ENCODE measurements at places on chromosomes 13 and 19.

DNA sequence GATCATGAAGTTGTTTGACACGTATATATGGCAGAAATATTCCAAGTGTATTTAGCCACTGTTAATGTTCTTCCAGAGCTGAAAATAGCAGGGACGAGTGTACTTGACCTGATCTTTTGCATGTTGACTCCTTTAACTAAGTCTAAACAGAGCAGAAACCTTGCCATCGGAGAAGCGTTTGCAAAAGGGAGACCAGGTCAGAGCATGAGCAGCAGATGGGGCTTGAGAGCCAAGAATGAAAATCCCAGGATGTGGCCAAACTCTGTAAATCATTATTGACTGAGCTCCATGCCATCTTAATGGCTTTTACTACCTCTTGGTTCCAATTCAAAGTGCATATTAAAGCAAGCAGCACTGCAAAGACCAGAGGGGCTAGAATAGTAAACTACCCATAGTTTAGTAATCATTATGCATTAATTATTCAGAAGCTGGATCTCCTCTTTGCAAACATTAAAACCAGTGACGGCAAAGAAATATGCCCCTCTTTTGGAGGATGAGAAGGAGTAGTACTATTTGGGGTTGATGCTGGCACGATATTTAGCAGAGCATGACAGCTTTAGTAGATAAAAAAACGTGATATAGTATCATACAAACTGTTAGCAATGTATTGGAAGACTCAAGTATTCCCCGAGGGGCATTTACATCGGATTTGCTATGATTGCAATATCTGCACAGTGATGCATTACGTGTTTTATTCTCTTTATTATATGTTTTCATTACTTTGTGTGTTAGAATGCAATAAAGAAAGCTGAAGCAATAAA, 55.7 kb downstream of the FAM216B start:
- peak; percentile 75 for DNase-seq

GRCh38 chr19:12478234-12478941, 6.2 kb downstream of the ZNF709 start:
- no peak for DNase-seq

DNA sequence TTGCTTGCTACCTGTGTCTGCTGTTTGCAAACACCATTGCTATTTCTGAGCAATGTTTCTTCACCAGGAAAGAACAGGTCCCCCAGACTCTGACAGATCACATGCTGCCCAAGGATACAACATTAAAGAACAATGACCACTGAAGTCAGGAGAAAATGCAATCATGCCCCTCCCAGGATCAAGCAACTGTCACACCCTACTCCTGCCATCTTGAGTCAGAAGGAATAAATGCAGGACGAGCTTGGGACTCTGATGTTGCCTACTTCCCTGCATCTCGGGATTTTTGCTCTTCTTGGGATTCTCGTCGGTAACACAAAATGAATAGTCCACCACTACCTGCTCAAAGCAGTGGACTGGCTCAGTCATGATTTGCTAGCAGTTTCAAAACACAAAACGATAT, 490.6 kb downstream of the COG6 start:
- DNase-seq: no peak

GRCh38 chr13:67726979-67727378, 496.8 kb upstream of the PCDH9 start:
- DNase-seq: peak; percentile 32

DNA sequence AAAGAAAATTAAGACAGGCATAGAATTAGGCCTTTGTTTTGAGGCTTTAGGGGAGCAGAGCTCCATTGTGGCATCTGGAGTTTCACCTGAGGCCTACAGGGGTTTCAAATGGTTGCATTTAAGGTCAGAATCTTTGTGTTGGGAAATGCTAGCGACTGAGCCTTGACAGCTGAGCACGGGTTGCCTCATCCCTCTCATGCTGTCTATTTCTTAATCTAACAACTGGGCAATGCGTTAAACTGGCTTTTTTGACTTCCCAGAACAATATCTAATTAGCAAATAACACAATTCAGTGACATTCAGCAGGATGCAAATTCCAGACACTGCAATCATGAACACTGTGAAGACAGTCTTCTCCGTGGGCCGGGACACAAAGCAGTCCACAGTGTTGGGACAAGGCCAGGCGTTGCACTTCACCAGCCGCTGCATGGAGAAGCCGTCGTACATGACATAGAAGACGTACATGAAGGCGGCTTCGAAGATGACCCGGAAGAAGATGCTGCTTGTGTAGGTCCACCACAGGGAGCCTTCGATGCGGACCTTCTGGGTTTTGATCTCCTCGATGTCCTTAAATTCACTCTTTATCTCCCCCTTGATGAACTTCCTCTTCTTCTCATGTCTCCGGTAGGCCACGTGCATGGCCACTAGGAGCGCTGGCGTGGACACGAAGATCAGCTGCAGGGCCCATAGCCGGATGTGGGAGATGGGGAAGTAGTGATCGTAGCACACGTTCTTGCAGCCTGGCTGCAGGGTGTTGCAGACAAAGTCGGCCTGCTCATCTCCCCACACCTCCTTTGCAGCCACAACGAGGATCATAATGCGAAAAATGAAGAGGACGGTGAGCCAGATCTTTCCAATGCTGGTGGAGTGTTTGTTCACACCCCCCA, 3.8 kb downstream of the GJB2 start:
- DNase-seq: no peak

DNA sequence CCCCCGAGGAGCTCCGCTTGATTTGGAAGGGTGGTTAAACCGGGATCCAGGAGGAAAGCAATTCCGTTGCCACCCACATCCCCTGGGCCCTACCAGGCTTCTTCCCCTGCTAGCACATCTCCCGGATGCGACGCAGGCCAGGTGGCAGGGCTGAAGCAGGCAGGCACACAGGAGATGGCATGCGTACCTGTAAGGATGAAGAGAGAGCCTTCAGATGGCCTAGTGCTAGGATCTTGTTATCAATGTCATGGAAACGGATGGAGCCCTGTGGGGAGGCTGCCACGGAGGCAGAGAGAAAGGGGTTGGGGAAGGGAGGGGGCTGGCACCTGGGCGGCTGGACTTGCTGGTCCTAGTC, 8.5 kb upstream of the SOX1 start:
- no peak for DNase-seq

DNA sequence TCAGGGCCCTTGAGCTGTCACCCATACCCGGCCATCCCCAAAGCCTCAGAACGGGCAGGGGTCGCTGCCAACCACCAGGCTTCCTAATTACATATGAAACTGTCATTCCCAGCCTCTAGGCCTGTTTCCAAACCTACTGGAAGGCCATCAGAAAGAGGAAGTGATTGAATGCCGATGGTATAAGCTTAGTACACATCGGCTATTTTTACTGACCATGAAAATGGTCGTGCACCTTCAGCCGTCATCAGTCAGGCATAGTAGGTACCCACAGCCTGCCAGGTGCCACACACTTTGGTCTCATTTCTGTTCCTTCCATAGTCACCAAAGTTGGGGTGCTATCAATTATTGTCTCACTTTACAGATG, 10.2 kb downstream of the KRI1 start:
- no peak for DNase-seq

DNA sequence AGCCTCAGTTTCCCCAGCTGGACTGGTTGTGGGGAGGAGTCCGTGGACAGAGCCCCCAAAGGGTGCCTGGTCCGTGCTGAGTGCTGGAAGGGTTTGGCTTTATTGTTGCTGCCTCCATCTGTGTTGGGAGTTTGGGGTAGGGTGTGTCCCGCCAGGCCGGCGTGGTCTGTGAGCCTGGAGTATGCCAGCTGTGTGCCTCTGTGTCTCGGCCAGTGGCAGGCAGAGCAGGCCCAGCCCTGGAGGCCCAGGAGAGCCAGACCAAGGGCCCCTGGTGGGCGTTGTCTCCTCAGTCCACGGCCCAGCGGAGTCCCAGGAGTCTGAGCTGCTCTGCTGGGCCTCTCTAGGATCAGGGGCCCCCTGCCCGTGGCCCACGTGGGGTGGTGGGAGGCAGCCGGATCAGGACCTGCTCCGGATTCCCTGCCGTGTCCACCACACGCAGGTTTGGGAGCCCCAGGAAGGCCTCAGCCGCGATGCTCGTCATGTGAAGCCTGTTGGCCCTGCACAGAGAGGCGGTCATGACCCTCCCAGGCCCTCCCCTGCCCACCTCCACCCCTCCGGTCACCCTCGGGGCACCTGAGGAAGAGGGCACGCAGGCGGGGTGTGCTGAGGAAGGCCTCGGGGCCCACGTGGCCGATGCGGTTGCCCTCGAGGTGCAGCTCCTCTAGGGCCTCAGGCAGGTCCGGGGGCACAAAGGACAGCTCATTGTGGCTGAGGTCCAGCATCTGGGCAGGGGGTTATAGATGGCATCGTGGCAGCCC, 6.6 kb downstream of the PODNL1 start:
- no peak for DNase-seq

DNA sequence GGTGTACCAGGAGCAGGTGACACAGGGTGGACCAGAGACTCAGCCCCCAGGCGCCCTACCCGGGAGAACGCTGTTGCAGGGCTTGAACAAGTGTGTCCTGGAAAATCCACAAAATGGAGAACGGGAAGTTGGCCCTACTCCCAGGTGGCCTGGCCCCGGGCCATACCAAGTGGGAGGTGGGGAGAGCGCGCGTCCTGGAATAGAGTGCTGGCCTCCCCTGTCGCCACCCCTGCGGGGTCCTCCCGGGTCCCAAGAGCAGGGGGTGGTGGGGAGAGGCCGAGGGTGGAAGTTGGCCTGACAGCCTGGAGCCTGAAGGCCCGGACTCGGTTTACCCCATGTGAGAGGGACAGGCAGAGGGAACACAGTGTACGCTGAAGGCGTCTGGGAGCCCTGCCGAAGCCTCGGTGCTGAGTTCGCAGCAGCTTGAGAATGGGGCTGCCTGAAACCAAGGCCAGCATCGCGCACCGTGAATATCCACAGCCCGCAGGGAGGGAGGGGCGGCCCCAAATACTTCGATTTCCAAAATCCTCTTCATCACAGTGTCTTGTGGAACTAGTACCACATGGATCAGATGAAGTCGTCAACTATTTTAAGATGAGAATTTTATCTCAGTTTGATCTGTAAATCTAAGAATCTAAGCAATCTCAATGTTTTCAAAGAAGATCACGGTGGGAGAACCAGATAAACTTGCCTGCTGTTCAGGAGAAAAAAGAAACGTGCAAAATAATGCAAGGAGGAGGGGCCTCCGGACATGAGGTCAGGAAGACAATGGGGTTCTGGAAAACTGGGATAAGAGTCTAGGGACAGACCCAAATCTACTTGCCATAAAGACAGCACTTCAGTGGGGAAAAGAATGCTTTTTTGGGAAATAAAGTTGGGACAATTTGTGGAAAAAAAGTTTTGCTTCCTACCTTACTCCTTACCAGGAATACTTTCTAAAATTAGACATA, 10.4 kb upstream of the KLF16 start:
- no peak for DNase-seq

DNA sequence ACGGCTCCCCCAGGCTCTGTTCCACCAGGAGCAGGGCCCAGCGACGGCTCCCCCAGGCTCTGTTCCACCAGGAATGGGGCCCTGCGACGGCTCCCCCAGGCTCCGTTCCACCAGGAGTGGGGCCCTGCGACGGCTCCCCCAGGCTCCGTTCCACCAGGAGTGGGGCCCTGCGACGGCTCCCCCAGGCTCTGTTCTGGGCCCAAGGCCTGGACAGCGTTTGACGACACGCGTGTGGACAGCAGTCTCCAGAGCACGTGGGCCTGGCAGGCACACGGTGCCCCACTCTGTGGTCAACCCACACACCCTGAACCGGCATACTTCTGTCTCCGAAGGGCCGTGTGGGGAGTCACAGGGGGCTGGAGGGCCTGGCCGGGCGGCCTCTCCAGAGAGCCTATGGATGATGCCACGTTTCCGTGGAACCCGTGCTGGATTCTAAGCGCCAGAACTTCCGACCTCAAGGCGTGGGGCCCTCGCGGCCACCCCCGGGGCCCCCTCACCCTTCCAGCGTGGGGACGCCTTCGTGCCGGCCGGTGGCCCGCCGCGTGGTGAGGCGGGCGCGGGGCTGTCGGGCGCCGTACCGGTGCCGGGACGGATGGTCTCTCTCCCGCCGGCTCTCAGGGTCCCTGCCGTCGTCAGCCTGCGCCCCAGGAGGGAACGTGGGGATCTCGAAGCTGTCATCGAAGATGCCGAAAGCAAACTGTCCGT, 11.6 kb downstream of the FGF22 start:
- no peak for DNase-seq

GRCh38 chr19:38656171-38656981, 8.9 kb downstream of the ACTN4 start:
- no peak for DNase-seq

DNA sequence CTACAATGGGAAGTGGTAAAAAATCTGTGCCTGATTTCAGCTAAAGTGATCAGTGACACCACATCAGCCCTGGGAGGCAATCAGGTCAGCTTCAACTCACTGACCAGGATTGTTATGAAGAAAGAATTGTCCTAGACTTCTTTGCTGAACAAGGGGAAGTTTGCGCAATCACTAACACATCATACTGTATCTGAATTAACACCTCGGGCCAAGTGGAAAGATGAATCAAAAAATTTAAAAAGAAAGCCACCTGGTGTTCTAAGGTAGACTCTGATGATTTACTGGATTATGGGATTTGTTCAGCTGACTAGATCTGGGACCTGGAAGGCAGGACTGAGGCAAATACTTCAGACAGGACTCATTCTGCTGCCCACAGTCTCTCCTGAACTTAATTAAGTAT, 161.8 kb downstream of the DIAPH3 start:
- no peak for DNase-seq

DNA sequence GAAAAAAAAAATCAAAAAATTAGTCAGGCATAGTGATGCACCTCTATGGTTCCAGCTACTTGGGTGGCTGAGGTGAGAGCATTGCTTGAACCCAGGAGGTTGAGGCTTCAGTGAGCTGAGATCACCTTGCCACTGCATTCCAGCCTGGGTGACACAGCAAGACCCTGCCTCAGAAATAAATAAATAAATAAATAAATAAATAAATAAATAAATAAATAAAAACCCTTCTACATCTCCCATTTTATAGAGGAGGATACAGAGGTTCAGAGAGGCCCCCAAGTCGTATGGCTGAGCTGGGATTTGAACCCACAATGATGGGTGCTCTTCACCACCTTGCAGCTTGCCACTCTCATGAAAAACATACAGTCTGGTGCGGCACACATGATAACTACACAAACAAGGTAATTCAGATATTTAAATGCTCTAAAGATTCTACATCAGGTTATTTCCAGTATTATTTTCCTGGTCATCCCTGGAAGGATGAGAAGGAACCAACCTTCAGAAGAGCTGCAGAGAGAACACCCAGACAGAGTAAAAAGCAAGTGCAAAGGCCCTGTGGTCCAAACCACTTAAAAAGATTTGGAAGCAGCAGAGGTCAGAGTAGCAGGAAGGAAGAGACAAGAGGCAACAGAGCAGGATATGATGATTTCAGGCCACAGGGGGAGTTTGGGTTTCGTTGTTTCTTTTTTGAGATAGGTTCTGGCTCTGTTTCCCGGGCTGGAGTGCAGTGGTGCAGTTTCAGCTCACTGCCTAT, 29.2 kb upstream of the OR1M1 start:
- no peak for DNase-seq

GRCh38 chr13:106090001-106090400, 445.5 kb downstream of the EFNB2 start:
- no peak for DNase-seq

- peak; percentile 82 for DNase-seq
Observed at GRCh38 chr13:49669735-49670309, 21.5 kb downstream of the EBPL start.

DNA sequence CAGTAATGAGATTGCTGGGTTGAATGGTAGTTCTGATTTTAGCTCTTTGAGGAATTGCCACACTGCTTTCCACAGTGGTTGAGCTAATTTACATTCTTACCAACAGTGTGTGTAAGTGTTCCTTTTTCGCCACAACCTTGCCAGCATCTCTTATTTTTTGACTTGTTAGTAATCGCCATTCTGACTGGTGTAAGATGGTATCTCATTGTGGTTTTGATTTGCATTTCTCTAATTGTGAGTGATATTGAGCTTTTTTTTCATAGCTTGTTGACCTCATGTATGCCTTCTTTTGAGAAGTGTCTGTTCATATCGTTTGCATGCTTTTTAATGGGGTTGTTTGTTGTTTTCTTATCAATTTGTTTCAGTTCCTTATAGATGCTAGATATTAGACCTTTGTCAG, 245.0 kb downstream of the MTUS2 start:
- DNase-seq: no peak
